ENCODE measurements at places on chromosomes 7 and 10.

DNA sequence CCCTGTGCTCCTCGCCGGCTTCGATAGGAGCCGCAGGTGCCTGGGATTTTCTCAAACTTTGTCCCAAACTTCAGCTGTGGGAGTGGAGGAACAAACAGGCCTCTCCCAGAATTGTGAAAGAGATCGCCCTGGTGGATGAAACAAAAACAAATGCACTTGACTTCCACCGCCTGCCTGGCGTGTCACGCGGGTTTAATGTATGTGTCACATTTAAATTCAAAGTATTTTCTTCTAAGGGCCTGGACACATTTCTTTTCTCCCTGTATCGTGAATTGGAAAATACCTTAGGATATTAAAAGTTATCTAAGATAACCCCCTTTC lies 694 bp upstream of the WASL start:
- no peak for DNase-seq

GRCh38 chr10:105597312-105597711 lies 956.2 kb downstream of the SORCS3 start:
- DNase-seq: no peak

GRCh38 chr10:71209352-71209715 lies 3.0 kb upstream of the UNC5B start:
- DNase-seq: no peak

DNA sequence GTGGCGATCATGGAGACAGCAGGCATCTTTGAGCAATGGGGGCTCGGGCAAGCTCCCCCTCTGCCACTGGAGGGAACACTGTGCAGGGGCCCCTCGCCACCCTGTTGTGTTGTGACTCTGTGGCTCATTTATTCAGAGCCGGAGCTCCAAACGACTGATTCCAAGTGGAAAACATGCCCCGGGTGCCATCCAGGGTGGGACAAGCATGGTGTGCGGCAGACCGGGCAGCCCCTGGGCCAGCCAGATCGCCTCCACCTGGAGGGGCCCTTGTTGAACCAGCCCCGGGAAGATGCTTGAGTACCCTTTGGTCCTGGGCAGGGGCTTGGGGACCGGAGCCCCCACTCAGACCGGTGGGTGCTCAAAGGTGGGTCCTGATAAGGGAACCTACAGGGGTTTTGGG lies 61.4 kb downstream of the C10orf143 start:
- DNase-seq: no peak

DNA sequence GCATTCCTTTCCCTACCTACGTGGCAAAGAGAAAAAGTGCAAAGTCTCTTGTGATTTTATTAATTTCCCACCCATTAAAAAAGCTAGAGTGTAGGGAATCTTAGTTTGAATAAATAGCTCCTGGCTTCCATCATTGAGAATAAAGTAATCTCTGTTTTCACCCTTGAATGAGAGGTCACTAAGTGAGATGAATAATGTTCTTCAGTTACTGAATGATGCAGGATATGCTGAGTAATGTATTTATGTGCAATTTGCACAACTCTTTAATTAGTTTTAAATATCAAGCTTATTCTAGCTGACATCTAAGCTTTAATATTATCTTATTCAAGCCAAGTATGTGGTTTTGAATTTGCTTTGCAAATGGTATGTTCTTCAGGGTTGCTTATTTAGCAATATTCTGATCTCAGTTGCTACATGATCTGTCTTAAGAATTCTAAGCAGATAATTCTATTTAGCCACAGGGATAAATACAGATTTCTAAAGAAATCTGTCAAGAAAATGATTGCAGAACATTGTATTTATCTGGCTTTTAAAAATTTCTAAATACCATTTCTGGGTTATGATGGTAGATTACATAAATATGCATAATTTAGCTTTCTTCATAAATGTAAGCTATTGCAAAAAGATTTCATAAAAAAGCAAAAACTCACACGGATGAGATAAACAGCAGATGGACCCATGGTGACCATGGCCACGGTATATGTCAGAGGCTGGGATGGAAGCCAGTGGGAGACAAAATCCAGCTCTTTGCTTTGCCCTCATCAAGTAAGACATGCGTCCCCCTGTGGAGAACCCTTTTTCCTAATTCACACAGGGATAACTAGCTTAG lies 141.0 kb downstream of the MACC1 start:
- no peak for DNase-seq

DNA sequence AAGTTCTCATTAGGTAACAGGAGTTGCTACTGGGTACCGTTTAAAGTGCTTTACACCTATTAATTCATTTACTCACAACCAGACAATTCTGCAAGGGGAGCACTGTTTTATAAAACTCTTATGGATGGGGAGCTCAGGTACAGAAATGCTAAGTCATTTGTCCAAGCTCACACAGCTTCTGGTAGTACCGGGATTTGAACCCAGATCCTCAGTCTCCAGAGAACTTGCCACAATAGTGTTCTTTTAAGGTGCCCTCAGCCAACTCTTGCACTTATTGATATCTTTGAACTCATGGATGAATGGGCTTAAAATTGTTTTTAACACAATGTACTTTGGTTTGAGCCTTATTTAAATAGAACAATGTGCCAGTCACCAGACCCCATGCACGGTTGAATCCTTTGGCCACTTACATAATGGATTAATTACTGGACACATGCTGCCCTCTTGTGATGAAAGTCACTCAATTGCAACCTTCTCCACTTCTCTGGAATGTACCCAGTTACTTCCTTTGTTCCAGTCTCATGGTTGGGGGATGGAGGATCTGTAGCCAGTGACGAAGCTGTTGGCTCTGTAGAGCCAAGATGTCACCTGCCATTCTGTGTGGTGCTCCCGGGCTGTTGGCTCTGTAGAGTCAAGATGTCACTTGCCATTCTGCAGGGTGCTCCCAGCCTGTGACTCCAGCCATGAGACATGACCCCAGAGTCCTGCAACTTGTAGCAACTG lies 65.6 kb downstream of the NOD1 start:
- DNase-seq: no peak

GRCh38 chr10:102246261-102246660 lies 929 bp downstream of the GBF1 start:
- no peak for DNase-seq

DNA sequence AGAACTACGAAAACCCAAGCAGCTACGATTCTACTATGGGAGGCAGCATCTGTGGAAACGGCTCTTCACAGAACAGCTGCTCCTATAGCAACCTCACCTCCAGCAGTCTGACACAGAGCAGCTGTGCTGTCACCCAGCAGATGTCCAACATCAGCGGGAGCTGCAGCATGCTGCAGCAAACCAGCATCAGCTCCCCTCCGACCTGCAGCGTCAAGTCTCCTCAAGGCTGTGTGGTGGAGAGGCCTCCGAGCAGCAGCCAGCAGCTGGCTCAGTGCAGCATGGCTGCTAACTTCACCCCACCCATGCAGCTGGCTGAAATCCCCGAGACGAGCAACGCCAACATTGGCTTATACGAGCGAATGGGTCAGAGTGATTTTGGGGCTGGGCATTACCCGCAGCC lies 81.6 kb upstream of the SAMD8 start:
- DNase-seq: no peak

GRCh38 chr7:1112625-1113547 lies 25.0 kb downstream of the GPER1 start:
- DNase-seq: no peak

DNA sequence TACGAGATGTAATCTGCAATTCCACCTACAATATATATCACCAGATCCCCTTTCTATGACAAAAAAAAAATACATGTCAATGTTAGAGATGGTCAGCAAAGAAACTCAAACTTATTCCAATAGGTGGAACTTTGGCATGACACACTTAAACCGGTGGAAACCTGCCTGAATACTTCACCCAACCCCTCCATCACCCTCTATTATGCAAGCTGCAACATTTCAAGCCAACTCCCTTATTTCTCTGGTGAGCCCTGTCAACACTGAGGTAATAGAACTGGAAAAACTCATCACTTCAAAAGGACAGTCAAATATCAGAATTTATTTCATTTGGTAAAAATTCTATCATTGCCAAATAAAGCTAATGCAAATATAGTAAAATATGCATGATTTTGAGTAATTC lies 3.6 kb downstream of the ZNF438 start:
- DNase-seq: no peak

- DNase-seq: no peak
Measured at GRCh38 chr7:131506597-131506996, 49.8 kb downstream of the PODXL start.

DNA sequence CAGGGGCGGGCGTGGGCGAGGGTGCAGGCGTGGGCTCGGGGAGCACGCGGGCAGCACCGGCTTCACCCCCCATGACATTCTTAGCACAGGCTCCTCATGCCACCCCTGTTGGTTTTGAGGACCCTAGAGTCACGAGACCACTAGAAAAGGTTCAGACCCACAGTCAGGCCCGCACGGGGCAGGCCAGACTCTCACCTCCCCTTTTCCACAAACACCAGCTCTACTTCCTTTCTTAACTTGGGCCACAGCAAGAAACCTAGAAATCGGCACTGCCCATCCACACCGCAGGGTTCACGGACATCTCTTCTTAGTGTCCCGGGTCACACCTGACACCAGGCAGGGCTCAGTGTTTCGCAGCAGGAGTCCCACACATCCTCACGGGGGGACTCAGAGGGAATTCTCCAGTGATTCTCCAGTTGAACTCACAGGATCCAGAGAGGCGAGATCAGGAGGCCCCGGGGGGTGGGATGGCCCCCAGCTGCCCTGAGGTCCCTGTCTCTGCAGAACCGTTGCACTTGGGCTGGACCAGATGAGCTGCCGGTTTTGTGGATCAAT lies 52.0 kb downstream of the JAKMIP3 start:
- no peak for DNase-seq

GRCh38 chr10:109393425-109393824 lies 529.9 kb downstream of the XPNPEP1 start:
- no peak for DNase-seq

- DNase-seq: no peak
Measured at GRCh38 chr10:8158193-8159071, 103.9 kb downstream of the GATA3 start.

DNA sequence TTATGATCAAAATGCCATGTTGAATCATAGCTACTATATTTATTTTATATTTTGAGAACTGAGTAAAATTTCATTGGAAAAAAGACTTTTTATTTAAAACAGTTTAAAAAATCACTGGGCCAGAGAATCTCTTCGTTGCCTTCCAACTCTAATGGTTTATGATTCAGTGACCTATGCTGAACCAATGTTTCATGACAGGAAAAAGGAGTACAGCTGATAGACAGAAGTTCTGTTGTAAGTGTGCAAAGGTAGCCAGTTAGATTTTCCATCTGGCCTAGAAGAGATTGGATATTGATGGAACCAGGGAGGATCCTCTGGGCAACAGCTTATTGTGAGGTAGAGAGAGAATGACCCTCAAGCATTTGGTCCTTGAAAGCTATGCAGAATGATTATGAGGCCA lies 745.8 kb downstream of the SUGCT start:
- no peak for DNase-seq

DNA sequence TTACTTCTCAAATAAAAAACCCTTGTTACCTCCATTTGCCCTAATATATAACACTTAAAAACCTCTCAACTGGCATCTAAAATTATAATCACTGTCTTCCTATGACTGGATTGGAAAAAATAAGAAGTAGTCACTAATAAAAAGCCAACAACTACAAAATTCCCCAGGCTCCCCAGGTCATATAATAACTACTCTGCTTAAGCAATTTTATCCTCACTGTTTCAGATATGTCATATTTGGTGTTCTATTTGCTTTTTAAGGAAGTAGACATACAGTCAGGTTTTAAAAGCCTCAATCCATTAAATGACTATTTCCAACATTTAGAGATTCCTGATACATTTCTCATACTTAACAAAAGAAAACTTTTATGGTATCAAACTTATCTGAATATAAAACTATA lies 2.4 kb downstream of the H2AZ2 start:
- DNase-seq: no peak

GRCh38 chr7:127667017-127667670 lies 15.2 kb downstream of the SND1 start:
- DNase-seq: no peak

- no peak for DNase-seq
Measured at GRCh38 chr7:132113536-132114371, 462.5 kb downstream of the PLXNA4 start.

GRCh38 chr10:112438356-112438755 lies 8.4 kb downstream of the ZDHHC6 start:
- DNase-seq: no peak

GRCh38 chr10:101840741-101841453 lies 2.7 kb downstream of the KCNIP2 start:
- DNase-seq: peak; percentile 83

DNA sequence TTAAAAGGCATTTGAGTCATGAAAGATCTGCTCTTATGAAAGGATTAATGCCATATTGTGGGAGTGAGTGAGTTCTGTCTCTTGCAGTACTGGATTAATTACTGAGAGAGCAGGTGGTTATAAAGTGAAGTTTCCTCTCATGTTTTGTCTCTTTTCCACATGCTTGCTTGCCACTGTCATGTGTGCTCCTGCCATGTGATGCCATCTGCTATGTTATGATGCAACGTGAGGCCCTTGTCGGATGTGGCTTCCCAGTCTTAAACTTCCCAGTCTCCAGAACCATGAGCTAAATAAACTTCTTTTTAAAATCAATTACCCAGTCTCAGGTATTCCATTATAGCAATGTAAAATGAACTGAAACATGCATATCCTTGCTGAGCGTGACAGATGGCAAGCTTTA lies 22.7 kb upstream of the TCTN3 start:
- no peak for DNase-seq

- DNase-seq: no peak
Measured at GRCh38 chr10:64115908-64116643, 594.9 kb downstream of the REEP3 start.

DNA sequence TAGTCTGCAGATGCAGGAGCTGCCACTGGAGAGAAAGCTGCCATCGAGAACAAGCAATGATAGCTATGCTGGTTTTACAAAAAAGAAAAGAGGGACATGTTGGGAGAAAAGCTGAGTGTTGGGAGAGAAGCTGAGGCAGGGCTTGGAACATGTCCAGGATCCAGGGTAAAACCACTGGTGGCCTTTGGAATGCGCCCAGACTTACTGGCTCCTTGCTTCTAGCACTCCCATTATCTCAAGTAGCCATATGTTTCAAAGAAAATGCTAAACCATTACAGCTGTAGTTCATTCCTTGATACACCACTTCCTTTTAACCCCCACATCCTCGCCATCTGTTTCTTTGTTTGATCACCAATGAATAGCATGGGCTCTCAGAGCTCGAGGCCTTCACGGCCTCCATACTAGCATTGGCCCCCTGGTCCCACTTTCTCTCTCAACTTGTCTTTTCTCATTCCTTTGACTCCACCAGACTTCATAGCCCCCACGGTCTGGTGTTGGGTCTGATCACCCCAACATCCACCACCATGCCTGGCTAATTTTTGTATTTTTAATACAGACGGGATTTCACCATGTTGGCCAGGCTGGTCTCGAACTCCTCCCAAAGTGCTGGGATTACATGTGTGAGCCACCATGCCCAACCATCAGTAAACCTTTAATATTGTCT lies 23.8 kb upstream of the PLAC9 start:
- no peak for DNase-seq

Data from memory B cell (primary cell).